ENCODE measurements at places on chromosomes 7 and 10.

DNA sequence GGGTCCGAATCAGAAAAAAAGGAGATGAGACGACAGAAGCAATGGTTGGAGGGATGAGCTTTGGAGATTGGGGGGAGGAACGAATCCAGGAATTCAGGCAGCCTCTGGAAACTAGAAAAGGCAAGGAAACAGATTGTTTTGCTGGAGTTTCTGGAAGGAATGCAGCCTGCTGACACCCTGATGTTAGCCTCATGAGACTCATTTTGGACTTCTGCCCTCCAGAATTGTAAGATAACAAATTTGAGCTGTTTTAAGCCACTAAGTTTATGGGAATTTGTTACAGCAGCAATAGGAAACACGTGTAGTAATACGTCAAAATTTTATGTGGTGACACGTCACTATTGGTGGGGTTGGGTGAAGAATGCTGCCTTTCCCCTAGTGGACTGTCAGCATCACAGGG lies 25.6 kb upstream of the NPS start:
- no peak for DNase-seq

DNA sequence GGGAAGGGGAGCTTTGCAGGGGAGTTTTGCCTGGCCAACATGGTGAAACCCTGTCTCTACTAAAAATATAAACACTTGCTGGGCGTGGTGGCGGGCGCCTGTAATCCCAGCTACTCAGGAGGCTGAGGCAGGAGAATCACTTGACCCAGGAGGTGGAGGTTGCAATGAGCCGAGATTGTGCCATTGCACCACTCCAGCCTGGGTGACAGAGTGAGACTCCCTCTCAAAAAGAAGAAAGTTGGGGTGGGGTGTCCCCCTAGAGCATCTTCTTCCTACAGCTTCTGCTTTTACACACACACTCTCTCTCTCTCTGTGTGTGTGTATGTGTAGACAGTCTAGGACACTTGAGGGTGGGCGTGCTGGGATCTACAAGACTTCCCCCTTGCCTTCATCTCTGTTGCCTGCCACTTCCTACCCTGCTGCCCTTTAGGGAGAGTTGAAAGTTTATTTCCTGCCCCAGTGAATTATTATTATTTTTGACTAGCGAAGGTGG lies 21.7 kb downstream of the PLAU start:
- DNase-seq, result no peak

GRCh38 chr7:149799397-149800168 lies 26.2 kb upstream of the ZNF467 start:
- peak; percentile 7 for DNase-seq

DNA sequence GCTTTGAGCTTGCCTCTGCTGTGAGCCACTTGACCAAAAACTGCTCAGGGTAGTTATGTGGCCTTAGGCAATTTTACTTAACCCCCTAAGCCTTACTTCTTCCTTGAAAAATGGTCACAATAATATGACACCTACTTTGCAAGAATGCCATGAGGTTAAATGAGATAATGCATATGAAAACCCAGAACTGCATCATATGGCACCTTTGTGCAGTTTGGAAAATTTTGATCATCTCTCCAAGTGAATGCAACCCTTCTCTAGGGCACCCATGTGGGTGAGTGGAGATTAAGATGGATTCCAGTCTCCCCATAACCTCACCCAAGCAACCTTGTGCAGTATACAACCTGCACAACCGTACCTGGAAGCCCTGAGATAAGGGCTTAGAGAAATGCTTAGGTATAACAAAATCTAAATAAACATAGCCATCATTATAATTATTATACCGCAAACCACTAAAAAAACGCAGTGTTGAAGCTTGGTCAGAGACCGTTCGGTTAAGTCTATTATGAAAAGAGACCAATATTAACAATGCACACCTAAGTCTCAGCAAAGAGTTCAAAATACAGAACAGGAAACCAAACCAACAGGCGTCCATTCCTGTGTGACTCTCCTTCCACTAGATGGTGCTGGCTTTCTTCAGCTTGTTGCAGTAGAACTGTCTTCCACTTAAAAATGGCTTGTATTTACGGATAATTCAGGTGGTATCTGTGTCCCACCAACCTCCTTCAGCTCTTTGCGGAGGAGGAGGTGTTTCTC lies 21.0 kb upstream of the ASB15 start:
- no peak for DNase-seq

DNA sequence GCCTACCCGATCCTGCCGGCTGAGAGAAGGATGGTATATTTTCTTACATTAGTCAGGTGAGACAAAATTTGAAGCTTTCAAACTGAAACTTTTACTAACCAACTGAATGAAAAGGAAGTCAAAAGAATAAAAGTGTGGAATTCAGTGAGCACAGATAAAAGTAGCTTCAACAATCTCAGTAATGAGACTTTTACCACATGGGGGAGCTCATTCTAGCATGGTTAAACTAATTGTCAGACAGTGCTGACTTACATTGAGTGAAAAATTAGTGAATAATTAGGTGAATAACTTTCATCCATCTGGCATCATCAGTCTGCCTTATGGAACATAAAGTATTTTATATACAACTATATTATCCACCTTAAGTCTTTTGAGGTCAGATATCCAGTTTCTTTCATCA lies 8.4 kb downstream of the FAM237B start:
- DNase-seq, result no peak

DNA sequence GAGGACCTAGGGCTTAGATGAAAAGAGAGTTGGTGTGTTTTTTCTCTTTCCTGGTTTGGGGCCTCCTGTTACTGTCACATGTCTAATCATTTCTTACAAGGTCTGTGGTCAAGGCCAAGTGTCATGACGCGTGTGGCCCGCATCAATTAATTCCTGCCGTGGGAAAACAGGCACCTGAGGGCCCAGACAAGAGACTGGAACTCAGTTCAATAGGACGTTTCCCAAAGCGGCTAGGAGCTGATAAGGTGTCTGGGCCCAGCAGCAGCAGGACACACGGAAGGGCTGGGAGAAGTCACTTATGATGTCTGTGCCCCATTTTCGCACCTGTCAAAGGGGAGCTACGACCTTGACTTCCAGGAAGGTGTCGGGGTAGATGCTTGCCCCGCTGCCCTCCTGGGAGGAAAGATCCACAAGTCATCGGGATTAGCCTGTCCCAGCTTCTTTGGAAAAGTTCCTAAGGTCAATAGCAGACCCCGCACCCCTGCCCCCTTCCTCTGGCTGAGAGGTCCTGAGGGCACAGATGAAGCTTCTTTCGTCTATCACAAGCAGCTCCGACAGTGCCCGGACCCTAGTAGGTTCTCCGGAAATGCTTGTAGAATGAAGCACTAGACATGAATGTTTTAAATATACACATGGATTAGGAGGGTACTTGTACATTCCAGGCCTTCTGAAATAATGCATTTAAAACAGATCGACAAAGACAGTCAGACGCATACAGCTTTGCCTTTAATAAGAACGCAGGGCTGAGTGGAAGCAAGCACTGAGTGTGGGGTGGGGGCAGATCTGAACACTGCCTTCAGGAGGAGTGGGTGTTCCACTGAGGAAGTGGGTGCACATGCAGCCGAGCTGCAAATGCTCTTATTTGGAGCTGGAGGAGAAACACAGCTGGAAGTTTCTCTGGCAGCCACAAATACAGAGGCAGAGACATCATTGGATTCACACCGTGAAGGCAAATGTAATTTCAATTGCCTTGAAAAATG lies 237.5 kb upstream of the GRB10 start:
- no peak for DNase-seq

DNA sequence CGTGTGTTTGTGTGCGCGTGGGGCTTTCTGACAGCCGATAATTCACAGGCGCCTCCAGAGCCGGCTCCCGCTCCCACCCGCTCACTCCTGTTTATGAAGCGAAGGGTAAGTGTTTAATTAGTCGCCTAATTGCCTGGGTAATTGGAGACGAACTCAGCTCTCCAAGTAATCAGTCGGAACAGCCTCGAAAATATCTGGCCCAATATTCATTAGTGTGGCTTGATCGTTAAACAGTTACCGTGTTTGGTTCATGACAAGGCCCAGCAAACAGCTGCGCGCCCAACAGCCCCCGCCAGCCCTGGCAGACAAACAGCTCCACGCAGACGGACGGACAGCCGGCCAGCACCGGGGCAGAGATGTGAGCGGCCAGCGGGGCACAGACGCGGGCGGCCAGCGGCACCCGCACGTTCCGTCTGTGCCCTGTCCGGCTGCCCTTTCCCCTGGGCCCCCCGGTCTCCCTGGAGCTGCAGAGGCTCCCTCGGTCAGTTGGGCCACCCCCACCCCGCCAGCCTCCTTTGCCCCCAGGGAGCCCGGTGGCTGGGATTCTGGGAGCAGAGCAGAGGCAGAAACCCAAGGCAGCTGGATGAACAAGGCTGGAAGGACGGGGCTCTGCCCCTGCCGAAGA lies 98.2 kb downstream of the UNCX start:
- DNase-seq, result no peak

DNA sequence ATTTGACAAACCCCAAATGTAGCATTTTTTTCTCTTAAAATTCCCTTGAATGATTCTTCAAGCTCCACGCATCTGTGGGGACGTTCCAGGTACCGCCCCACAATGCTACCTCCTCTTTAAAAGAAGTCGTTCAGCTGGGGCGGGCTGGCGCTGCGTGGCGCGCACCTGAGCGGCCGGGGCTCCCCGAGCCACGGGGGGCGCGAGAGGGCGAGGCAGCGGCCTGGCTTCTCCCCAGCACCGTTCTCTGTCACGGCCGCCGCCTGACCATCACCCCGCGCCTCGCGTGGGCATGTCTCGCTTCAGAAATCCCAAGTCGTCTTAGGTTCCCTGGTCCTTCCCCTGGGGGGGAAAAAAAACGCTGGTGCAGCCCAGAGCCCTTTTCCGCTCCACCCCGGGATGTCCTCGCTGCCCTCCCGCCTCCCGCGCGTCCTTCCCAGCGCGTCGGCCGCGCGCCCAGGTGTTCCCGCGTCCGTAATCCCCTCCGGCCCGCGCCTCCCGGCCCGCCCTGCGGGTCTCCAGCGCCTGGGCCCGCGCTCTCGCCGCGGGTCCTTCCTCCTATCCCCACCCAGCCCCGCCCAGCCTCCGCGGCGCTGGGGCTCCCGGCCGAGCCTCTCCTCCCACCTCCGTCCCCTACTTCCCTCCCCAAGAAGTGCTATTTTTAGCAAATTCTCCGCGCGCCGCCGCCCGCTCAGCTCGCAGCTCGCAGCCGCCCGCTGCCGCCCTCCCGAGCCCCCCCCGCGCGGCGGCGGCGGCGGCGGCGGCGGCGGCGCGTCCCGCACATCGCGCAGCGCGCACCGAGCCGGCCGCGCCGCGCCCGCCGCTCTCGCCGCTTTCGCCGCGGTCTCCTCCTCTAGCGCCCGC lies 58.7 kb upstream of the PRPS1L1 start:
- DNase-seq, result no peak

GRCh38 chr7:86961686-86962085 lies 97.8 kb downstream of the ELAPOR2 start:
- DNase-seq, result no peak

GRCh38 chr10:90461437-90462155 lies 396.2 kb downstream of the HTR7 start:
- DNase-seq, result no peak

GRCh38 chr7:130641497-130641896 lies 27.1 kb downstream of the COPG2 start:
- no peak for DNase-seq

DNA sequence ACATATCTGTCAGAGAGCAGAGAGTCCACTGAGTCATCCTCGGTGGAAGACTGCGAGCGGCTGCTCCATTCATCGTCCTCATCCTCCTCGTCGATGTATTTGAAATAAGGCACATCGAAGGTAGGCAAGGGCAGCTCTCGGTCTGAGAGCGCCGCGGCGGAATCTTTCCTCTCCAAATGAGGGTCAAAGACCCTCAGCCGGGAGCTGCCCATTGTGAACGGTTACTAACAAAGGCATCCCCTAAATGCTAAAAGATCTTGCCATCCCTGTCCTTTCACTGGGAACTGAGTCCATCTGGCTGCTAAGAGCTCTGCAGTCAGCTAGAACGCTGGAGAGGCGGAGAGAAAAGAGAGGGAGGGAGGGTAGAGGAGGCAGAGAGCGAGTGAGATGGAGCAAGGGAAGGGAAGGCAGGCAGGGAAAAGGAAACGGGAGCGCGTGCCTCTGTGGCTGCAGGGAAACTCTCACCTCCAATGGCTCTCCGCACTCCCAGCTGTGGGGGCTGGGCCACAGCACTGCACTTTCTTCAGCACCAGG lies 163.4 kb downstream of the RAPGEF5 start:
- no peak for DNase-seq

- DNase-seq, result no peak
Observed at GRCh38 chr10:73296946-73297345, 44.5 kb upstream of the MRPS16 start.

DNA sequence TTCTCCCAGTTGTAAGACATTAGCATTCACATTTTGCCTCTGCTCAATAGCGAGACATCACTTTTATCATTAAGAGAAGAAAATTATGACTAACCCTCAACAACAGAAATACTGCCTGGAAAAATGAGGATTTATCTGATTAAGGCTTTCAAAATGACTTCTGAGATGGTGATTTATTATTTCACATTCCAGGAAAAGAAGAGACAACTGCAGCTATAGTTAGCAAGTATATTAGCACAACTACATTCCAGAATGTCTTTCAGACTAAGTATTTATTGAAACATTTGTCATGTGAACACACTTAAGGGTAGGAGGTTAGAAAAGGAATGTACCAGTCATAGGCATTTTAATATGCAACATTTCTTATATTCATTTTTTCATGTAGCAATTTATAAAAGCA lies 162.0 kb downstream of the IQUB start:
- DNase-seq, result no peak

- no peak for DNase-seq
Observed at GRCh38 chr7:112074464-112074863, 131.7 kb downstream of the DOCK4 start.

DNA sequence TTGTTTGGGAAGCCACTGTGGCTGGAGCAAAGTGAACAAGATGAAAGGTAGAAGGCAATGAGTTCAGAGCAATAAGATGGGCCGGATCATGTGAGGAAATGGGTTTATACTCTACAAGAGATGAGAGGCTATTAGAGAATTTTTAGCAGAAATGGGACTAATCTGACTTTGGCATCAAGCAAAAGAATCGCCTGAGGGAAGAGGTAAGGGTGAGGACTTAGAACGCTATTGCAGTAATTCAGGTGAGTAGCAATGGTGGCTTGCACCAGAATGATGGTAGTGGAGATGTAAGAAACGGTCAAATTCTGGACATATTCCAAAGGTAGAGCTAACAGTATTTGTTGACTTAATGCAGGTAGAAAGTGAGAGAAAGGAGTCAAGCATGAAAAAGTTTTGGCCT lies 29.5 kb upstream of the AKAP9 start:
- DNase-seq, result no peak

DNA sequence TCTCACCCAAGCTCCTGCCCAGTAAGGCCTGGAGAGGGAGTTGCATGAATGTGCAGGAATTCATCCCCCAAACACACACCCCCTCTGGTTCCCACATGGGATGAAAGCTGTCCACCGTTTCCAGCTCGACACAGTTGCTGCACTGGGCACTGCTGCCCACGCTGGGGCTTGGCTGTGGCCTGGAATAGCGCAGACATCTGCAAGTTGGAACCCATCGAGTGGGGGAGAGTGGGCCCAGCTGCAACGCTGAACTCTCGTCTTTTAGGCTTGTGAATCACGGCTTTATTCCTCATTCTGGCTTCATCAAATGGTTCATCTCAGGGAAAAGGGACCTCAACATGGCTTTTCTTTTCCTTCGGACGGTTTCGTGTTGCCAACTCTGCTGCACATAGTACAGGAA lies 264.7 kb downstream of the DNAJB6 start:
- no peak for DNase-seq

Data from stimulated activated CD8-positive, alpha-beta memory T cell treated with anti-CD3 and anti-CD28 coated beads, Interleukin-15, amount 100 ng/mL, for 4 hours (primary cell).